ENCODE measurements at places on chromosomes 2 and 18.
A peak's percentile ranks its signal among the peaks of the same experiment; 100 is the strongest.

DNA sequence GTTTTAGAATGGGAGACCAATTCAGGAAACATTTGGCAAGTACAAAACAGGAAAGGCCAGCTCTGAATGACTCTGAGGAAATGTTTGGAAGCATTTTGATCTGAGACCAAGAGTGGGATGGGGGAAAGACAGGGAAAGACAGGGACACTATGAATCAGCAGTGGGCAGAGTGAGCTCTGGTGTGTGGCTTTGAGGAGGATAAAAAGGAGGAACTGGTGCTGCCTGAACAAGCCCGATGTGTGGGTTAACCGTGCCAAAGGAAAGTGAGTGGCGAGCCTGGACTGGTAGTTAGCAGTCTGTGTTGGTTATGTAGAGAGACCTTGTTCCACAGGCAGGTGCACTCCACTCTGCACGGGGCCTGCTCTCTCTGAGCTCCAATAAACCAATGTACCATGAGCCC, 5.3 kb downstream of the MFSD6 start:
- no peak for DNase-seq

- DNase-seq = no peak
These were observed 72.0 kb downstream of the POLE4 start for GRCh38 chr2:75030218-75031009.

- no peak for DNase-seq
These were observed 301.8 kb downstream of the AGPS start for GRCh38 chr2:177694348-177694747.

DNA sequence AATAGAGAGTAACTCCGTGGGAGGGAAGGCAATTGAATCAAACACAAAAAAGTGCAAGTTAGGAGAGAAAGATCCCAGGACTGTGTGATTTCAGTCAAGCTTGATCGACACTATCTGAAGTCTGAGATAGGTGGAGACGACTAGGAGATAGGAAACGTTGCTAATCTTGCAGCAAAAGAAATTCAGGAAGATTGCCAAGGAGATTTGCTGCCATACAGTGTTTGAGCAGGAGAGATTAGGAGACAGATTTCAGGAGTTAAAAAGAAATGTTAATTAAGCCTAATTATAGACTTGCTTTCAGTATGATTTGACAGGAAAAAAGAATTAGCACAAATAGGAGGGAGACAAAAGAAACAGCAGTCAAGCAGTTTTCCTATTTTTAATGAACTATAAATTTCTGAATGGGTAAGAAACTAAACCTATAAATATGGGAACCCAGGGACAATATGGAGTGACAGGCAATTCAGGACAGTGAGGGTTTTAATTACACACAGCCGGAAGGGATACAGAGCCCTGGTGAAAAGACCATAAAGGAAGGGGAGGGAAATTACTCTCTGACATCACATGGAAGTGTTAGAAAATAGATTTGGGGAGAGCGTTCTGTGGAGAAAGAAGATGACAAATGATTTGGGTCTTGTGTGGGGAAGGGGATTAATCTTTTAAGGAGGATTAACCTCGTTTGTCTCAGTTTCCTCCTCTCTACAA, 72.6 kb downstream of the SUCLG1 start:
- DNase-seq = no peak

- DNase-seq = no peak
These were observed 68.8 kb downstream of the EMX1 start for GRCh38 chr2:72985891-72986683.

- no peak for DNase-seq
These were observed 451.5 kb upstream of the CHST9 start for GRCh38 chr18:27636576-27637085.

- DNase-seq = no peak
These were observed 191.3 kb downstream of the CMPK2 start for GRCh38 chr2:6674381-6674780.

DNA sequence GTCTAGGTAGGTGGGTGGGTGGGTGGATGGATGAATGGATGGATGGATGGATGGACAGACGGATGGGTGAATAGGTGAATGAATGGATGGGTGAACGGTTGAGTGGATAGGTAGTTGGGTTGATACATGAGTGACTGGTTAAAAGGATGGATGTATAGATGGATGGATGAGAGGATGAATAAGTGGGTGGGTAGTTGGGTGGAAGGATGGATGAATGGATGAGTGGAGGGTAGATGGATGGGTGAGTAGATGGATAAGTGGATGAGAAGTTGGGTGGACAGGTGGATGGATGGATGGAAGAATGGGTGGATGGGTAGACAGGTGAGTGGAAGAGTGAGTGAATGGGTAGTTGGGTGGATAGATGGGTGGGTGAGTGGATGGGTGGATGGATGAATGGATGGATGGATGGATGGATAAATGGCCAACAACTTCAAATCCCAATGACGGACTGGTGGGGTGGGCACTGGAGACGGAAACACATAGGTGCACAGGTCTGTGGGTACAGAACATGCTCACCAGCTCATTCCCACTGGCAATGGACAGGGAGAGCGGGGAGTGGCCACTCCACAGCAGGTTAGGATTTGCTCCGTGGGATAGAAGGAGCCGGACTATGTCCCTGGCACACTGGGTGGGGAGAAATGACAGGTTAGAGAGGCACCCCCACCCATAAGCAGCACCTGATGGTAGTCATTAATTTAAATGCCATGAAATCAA, 48.8 kb downstream of the ANKMY1 start:
- no peak for DNase-seq

GRCh38 chr2:223526106-223526505, 76.1 kb downstream of the SCG2 start:
- DNase-seq = no peak

DNA sequence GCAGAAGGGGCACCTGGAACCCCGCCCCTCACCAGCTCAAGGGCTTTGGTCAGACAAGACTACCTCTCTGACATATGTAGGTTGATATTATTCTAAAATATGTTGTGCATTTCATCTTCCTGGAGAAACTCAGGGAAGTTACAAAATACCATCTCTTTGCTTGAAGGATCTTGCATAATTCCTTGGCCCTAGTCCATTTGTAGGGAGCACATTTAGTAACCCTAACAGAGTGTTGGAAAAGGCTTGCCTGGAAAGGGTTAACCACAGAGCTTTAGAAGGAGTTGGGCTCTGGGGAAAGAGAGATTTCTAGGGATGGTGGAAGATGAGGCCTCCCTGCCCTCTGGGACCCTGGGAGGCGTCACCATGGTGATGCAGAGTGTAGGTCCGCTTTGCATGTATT, 143.0 kb upstream of the SLC1A4 start:
- DNase-seq = no peak

DNA sequence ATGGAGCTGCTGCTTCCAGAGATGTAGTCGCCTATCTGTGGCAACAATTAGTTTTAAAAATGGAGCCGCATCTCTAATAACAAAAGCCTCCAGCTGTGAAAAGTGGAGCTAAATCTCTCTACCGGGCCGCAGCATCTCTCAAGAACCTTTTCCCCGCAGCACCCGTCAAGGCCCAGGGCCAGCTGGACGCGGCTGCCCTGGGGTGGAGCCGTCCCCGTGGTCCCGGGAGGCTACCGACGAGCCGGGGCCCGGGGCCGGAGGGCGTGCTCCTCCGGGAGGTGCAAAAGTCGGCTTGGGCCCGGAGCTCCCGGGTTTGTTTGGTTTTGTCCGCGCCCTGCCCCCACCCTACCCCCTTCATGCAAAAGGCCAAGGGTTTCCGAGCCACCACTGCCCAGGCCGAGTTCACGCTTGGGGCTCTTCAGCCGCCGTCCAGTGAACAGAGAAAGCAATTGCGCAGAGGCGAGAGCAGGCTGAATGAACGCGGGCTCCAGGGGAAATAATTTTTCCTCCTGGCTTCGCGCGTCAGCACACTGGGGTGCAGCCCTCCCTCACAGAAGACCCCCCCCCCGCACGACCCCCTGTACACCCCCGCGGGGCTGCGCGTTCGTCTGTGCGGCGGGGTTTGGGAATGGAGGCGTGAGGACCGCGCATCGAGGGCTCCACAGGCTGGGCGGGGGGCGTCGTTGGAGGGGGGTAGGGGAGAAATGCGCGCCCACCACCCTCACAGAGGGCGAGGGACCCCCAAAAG, 557 bp upstream of the GREB1L start:
- peak; percentile 9 for DNase-seq

- no peak for DNase-seq
These were observed 190.3 kb downstream of the RBM43 start for GRCh38 chr2:151071382-151071781.

GRCh38 chr18:74265546-74266098, 26.1 kb downstream of the CYB5A start:
- no peak for DNase-seq

Measured in GM12891 (cell line).